Stimulated activated CD8-positive, alpha-beta memory T cell treated with anti-CD3 and anti-CD28 coated beads, Interleukin-7, amount 100 ng/mL, for 1 hour (primary cell): ENCODE measurements at places on chromosomes 2 and 18.

- no peak for DNase-seq
Measured at GRCh38 chr2:241035142-241035817, 36.9 kb downstream of the SNED1 start.

DNA sequence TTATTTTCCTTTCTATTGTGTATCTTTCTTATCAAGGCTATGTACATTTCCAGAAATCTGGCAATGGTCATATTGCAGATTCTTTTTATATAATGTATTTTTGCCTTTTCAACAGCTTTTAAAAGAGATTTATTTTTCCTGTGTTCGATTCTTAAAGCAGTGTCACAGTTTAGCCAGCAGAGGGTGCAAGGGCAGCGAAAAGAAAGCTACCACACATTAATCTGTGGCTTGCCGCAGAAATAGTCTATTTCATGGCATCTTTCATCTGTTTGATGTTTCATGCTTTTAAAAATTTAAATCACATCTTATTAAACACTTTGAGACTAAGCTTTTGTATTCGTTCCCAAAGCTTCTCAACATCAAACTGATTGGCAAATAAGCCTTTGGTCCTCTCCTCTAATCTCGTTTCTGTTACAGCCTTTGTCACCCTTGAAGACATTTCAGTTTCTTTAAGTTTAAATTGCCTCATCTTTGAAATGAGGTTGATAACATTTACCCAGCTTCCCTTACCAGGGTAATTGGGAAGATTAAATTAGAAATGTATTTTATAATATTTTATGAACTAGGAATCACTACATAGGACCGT lies 73.3 kb downstream of the PIK3C3 start:
- no peak for DNase-seq

GRCh38 chr2:135744760-135745314 lies 3.2 kb downstream of the UBXN4 start:
- DNase-seq: no peak

GRCh38 chr2:215841175-215841816 lies 172.1 kb downstream of the MREG start:
- DNase-seq: no peak

DNA sequence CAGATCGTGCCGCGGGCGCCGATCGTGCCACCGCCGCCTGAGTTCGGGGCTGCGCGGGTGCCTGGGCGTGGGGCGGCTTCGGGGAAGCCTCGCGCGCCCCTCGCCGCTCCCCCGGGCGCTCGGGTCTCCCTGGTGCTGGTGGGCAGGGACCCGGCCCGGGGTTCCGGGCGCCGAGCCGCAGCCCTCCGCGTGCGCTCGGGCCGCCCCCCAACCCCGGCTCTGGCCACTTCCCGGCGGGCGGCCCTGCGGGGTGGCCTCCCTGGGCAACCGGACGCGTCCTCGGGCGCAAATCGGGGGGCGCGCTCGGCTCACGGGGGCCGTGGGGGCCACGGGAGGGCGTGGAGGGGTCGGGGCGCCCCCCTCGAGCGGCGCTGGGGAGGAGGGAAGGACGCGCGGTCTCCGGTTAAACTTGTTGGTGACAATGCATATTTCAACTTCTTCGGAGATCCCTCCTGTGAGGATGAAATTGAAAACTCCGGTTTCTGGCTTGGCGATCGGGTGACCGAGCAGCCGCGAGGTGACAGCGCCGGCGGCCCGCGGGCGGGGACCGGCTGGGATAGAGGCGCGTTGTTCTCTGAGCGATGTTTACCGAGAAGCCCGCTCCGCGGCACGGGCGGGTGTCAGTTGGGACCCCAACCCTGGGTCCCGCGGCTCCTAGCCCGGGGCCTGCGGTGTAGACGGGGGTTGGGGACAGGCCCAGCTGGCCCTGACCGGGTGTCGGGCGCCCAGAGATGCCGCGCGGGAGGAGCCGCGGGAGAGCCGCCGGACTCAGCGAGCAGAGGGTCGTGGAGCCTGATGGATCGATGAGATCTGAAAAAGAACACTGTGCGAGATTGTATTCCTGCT lies 676 bp downstream of the SH3BP4 start:
- no peak for DNase-seq

- DNase-seq: no peak
Measured at GRCh38 chr2:146221826-146222225, 1623.0 kb upstream of the ACVR2A start.

- DNase-seq: no peak
Measured at GRCh38 chr18:30150586-30151250, 891.8 kb downstream of the DSC3 start.

- DNase-seq: no peak
Measured at GRCh38 chr2:83686863-83687262, 772.2 kb downstream of the SUCLG1 start.

DNA sequence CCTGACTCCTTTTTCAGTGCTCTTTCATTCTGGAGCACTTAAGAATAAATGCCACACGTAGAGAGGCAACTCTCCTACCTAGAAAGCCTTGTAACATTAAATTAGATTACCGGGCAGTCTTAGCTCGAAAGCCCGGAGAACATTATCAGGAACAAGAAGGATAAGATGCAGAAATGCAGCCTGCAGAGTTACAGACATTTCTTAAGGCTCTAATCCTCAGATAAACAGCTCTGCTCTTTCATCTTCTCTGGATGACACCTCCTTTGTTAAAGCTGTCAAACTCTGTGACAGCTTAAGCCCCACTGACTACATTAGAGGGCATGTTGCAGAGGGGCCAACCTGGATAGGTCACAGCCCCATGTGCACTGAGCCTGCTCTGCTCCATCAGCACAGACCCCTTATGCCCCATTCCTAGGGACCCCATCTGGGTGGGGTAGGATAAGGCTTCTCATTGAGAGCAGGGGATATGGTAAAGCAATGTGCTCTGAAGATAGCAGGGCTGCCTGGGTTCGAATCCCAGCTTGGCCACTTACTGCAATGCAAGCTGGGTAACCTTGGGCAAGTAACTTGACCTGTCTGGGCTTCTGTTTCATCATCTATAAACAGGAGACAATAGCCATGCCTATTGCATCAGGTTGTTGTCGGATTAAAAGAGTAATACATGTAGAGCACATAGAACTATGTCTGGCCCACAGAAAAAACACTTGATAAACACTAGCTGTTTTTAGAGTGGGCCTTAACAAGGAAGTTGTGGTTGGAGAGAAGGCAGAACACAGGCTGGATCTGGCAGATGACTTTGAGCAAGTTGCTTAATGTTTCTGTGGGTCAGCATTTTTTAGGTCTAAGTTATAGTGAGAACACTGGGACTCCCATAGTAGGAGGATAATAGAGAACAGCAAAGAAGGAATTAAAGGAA lies 111.4 kb downstream of the THNSL2 start:
- no peak for DNase-seq

DNA sequence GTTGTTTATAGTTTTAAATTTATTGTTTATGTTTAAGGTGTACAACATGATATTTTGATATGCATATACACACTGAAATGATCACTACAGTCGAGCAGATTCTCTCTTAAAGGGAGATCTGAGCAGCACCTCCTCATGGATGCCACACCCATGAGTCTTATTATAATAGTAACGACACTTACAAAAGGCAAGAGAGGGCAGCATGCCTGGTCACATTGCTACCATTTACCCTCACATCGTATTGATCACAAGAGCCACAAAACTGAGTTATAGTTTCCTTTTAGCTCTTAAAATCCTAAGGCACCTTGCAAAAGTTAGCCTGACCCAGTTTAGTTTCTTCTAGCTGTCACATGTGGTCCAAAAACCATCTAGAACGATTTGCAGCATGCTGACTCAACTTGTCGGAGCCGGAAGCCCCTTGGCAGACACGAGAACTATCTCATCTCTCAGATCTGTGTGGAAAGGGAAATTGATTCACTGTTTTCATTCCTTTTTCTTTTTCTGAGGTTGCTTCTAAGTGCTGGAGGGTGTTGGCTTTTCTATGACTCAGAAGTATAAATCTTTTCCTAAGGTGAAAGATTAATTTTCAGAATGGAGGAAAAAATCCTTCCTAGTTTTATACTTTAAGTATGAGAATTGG lies 85.3 kb downstream of the CDC42EP3 start:
- DNase-seq: peak; percentile 49

DNA sequence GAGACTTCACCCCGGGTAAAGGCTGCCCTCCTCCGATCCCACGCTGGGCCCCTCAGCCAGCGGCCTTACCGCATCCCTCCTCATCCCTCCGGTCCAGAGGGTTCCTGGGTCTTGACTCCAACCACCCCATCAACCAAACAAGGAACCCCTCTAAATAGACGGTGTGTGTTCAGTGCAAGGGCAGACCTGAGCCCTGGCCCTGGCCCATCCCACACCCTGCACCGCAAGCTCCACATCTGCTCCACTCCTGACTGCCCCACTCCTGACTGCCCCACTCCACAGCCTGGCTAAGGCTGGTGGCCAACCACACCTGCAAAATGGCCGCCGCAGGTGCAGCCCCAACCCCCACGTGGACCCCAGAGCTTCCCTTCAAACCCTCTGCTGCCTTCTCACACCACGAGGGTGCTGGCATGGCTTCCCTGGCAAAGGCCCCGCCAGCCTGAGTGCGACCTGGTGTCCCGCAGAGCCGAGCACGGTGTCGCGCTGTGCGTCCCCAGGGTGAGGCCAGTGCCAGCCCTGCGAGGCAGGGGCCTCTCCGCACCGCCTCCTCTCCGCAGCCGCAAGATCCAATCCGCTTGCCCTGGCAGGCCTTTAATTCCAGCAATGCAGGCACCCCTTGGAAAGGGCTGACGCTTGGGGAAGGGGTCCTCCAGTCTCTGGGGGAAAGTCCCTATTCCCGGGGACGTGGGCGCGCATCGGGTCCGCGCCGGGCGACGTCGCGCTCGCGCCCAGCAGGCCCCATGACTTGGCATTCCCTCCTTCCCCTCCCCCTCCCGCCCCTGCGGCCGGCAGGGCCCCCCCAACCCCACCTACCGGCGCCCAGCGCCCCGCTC lies 1.5 kb downstream of the KIF1A start:
- DNase-seq: no peak

- no peak for DNase-seq
Measured at GRCh38 chr2:231359441-231359840, 36.1 kb upstream of the B3GNT7 start.

GRCh38 chr2:160057356-160057755 lies 5.1 kb downstream of the PLA2R1 start:
- DNase-seq: no peak

DNA sequence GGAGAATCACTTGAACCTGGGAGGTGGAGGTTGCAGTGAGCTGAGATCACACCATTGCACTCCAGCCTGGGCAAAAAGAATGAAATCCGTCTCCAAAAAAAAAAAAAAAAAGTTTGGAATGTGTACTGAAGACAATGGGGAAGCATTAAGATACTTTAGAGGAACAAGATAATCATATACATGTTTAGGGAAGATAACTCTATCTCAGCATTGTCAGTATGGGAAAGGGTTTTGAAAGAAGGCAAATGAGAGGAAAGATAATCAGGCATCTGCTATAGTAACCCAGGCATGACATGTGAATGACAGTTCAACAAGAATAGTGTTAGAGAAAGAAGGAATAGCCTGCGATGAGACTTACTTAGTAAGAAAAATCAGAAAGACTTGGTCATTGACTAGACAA lies 112.0 kb downstream of the ATAD2B start:
- no peak for DNase-seq

- DNase-seq: no peak
Measured at GRCh38 chr2:104443145-104443544, 410.8 kb upstream of the POU3F3 start.

GRCh38 chr18:26961839-26962238 lies 96.3 kb upstream of the AQP4 start:
- DNase-seq: no peak

DNA sequence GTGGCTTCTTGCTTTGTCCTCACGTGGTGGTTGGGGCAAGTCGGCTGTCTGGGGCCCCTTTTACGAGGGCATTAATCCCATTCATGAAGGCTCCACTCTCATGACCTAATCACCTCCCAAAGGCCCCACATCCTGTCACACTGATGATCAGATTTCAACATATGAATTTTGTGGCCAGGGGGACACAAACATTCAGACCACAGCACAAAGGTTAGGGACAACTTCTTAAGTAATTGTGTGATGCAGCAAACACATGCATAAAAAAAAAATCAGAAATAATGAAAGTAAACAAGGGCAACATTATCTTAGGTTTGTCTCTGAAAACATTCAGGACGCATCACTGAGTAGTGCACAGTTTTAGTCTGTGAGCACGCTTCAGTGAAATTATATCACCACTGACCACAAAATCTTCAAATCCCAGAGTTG lies 54.2 kb upstream of the FRZB start:
- DNase-seq: no peak

DNA sequence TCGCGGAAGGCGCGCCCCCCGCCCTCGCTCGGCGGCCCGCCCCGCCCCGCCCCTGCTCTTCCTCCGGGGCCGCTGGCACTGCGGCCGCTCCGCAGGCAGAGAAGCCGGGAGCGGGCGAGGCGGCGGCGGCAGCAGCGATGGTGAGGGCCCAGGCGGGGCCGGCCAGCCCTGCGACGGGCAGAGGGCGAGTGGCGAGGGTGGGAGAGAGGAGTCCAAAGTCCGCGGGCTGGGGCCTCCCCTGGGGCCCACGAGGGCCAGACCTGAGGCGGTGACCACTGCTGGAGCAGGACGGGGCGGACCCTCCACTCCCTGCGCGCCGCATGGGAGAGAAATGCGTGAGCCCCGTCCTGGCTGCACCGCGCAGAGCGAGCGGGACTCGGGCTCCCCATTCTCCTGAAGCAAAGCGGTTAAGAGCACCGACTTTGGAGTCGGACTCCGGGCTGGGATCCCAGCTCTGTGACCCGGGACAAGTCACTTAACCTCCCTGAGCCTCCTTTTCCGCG lies at the start of gene VAMP5:
TSS of gene VAMP5 (plus strand) at position 78 of the 503 bp plus-strand sequence. CDS start at position 138, 60 bp downstream.
- no peak for DNase-seq

- DNase-seq: no peak
Measured at GRCh38 chr2:177667626-177668025, 275.1 kb downstream of the AGPS start.

DNA sequence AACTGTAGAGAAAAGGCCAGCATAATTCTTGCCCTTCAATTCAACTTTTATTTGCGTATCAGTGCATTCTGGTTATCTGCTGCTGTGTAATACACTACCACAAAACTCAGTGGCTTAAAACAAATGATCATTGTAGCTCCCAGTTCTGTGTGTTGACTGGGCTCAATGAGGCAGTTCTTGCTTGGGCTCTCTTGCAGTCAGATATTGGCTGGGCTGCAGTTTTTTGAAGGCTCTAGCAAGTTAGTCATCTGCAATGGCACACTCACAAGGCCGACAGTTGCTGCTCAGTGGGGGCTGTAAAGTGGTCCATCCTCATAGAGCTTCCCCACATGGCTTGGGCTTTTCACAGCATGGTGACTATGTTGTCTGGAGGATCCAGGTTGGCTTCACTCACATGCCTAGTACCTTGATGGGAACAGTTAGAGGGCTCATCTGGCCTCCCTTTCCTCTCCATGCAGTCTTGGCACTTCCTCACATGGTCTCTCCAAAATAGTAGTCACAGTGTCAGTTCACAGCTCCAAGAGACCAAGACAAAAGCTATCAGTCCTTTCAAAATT lies 110.6 kb upstream of the TNP1 start:
- DNase-seq: no peak

GRCh38 chr2:164523726-164524125 lies 97.6 kb downstream of the GRB14 start:
- no peak for DNase-seq

- DNase-seq: no peak
Measured at GRCh38 chr18:59267503-59268126, 5.6 kb downstream of the RAX start.
